M059J (cell line): ENCODE measurements at places on chromosomes 6 and 20. TPM values are rescaled to one million over a fixed set of nuclear protein-coding genes. Genes with fewer than 3 reads are reported as not detected.

DNA sequence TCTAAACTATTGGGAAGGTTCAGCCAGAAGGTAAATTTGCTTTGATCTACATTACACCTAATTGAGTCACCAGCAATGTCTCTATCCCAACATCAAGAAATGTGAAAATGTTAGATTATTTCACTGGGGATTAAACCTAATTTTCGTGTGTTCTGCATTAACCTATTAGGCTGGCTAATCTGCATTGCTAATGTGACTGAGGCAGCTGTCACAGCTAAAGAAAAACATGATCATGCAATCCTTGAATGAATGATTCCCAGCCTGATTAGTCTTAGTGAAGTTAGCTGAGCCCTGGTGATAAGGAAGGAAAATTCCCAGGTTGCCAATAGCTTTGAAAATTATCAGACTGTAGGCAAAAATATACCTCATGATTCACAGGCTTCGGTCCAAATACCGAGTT, 135.3 kb downstream of the LINC00237 start:
- no peak for DNase-seq

DNA sequence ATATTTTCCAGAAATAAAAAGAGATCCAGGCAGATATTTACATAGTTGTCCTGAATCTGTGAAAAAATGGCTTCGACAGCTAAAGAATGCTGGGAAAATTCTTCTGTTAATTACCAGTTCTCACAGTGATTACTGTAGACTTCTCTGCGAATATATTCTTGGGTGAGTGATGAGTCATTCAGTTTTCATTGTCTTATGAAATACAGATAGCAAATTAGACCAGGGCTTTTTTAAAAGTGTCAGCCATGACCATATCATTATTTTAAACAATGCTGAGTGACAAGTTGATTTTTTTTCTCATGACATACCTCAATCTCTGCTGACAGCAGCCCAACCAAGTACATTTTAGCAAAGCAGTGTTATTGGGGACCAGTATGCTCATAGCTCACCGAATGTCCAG, 32.8 kb downstream of the TSPYL4 start:
- no peak for DNase-seq

GRCh38 chr6:89836639-89837222, 7.1 kb downstream of the CASP8AP2 start:
- DNase-seq = no peak

DNA sequence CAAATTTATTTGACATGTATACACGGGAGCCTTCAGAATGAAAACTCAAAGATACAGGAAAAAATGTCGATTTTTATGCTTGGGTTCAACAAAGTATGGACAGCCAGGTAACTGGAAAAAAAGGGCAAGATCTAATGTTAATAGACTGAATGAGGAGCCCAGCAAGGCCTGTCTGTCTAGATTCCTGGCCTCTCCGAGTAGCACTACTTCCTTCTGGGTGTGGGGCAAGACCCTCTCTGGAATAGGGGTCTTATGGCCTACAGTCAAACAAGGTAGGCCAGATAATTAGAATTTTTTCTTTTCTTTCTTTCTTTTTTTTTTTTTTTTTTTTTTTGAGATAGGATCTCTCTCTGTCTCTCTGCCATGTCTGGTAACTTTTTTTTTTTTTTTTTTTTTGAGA, 113.4 kb upstream of the SHLD1 start:
- no peak for DNase-seq

- no peak for DNase-seq
Observed at GRCh38 chr6:12832226-12832735, 115.7 kb downstream of the PHACTR1 start.

The TFAP2D gene
- total RNA-seq = not detected in 2 replicates

The MRPL2 gene
- 43.4 and 55.4 TPM in 2 replicates for total RNA-seq

The GPR6 gene
- total RNA-seq = not detected in 2 replicates
